ENCODE measurements at places on chromosomes 3 and 15.

GRCh38 chr15:75063889-75064288 is 40.5 kb downstream of the PPCDC start:
- no peak for DNase-seq

DNA sequence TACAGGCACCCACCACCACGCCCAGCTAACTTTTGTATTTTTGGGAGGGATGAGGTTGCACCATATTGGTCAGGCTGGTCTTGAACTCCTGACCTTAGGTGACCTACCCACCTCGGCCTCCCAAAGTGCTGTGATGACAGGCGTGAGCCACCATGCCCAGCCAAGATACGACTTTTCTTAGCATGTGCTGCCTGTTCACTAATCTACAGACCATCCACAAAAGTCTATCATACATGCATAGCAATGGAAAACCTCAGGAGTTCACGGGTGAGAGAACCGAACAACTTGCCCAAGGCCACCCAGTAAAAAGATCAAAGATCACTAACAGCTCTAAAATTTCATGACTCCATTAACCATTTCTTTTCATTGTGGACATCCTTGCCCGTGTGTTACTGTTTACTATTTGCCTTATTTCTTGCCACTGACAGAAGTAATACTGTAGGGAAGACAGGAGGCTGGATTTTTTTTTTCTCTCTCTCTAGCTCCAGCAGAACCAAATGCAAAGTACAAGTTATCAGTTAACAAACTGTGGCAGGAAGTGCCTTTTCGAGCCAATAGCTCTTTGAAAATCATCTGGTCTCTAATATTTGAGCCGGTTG is 92.3 kb downstream of the FOXP1 start:
- peak; percentile 36 for DNase-seq

DNA sequence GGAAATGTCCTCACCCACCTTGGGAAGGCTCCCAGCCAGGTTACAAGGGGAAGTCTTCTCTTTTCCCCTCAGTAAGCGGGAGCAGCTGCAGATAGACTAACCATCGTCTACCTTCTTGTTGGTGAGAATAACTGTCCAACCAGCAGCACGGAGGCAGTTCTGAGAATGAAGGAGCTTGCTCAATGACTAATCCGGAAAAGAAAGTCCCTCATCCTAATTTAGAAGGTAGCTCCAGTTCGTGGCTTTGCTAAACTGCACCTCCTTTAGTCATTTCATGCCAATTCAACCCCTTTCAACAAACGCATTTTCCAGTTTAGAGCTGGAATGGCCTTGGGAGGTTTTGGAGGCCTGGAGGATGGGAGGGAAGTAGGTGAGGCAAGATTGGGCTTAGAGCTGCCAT is 527.4 kb upstream of the PROK2 start:
- DNase-seq: no peak

- peak; percentile 18 for DNase-seq
Observed at GRCh38 chr15:71448688-71449114, 333.4 kb downstream of the THSD4 start.

- DNase-seq: no peak
Observed at GRCh38 chr15:61759639-61760038, 300.6 kb downstream of the VPS13C start.

- no peak for DNase-seq
Observed at GRCh38 chr3:185087419-185087818, 65.4 kb downstream of the C3orf70 start.

DNA sequence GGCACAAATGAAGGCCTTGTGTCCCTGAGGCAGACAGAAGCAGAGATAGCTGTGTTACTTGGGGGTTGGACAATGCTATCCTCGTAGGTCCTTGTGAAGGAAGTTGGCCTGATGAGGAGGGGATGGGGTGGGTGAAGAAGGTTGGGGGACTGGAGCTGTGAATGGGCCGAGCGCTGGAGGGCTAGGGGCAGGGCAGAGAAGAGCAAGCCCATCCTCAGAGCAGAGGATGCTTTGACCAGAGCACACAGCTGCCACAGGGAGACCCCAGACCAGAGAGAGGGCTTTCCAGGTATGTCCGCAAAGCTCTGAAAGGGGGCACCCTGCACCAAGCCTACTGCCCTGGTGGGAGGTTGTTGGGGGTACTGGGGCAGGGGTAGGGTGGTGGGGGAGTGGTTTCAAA is 5.7 kb upstream of the TBC1D2B start:
- DNase-seq: no peak

DNA sequence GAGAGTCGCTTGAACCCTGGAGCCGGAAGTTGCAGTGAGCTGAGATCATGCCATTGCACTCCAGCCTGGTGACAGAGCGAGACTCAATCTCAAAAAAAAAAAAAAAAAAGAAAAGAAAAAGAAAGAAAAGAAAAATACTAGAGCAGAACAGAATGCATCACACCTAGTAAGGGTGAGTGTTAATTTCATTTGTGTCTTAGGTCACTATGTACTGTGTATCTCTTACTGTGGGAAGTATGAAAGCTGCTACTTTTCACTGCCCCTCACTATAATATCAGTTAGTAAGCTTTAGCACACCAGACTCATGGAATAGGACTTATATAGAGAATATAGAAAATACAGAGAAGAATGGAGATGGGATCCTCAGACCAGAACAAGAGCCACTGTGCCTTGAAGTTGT is 45.9 kb upstream of the RASA2 start:
- DNase-seq: no peak

DNA sequence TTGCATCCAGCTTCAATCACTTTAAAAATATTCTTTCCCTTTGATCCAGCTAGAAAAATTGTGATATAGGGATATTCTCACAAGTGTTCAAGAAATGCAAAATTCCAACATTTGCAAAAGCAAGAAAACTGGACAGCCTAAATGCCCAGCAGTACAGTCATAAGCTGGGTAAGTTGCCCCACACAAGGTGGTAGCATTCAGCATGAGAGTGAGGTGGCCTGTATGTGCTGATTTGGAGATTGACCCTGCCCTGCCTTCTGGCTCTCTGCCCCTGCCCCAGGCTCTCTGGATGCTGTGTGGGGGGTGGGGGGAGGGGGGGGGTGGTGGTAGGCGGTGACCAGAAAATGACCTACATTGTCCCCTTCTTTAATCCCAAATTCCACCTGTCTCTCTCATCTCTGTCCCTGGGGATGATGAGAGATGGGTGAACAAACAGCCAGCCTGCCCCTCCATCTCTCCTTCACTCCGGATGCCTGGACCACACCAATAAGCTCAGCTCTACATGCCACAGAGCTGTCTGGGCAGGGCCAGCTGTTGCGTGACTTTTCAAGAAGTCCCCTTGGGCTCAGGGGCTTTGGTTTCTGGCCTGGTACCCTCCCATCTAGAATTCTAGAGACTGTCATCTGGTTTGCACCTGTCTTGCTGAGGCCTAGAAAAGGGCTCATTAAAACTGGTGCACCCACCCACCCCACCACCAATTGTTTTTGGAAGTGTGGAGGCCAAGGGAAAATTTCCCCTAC is 42.2 kb downstream of the SLC28A1 start:
- DNase-seq: no peak

- no peak for DNase-seq
Observed at GRCh38 chr15:80275961-80276360, 23.9 kb upstream of the CTXND1 start.

GRCh38 chr3:101897013-101897412 is 47.7 kb downstream of the NFKBIZ start:
- DNase-seq: no peak

- DNase-seq: no peak
Observed at GRCh38 chr3:170355738-170356595, 1.5 kb upstream of the SKIL start.

GRCh38 chr3:168025076-168025475 is 70.6 kb downstream of the GOLIM4 start:
- DNase-seq: no peak

DNA sequence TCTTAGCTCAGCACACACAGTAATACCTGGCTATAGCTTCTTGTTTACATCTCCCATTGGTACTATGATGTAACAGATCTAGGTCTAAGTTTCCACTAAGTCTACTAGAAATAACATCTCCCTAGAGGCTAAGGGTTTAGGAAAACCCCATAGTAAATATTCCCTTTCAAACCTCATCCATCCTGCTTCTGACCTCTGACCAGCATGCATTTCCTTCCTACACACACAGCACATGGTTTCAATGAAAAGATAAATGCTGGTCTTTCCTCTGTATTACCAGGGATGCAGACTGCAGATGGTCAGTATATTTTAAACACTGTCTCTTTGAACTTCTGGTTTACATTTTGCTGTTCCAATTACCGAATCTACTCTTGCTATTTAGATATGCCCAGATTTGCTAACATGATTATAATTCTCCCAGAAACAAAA is 96.6 kb downstream of the EFL1 start:
- no peak for DNase-seq

DNA sequence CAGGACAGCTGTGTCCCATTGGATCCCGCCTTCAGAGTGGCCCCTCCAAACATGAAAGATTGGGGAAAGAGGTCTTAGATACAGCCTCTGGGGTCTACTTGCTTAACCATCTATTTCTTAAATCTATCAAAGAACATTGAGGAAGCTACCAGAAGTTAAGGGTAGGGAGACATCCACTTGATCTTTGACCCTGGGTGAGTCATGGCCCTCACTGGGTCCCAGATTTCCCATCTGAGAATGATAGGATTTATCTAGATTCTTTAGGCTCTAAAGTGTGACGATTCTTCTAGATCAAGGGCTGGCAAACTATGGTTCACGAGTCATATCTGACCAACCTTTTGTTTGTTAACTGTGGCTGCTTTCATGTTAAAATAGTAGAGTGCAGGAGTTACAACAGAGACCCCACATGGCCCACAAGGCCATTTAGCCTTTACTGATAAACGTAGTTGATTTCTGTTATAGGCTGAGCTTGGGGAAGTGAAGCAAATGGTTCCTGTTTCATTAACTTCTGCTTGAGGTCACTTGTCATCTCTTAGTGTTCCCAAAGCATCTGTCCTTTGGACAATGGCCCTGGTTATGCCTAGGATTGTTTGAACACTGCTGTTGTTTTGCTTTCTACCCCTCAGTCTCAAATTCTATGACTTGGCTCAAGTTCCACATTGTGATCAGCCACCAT is 8.0 kb downstream of the MUC13 start:
- no peak for DNase-seq

- DNase-seq: no peak
Observed at GRCh38 chr3:138434875-138435772, 708 bp downstream of the ESYT3 start.

DNA sequence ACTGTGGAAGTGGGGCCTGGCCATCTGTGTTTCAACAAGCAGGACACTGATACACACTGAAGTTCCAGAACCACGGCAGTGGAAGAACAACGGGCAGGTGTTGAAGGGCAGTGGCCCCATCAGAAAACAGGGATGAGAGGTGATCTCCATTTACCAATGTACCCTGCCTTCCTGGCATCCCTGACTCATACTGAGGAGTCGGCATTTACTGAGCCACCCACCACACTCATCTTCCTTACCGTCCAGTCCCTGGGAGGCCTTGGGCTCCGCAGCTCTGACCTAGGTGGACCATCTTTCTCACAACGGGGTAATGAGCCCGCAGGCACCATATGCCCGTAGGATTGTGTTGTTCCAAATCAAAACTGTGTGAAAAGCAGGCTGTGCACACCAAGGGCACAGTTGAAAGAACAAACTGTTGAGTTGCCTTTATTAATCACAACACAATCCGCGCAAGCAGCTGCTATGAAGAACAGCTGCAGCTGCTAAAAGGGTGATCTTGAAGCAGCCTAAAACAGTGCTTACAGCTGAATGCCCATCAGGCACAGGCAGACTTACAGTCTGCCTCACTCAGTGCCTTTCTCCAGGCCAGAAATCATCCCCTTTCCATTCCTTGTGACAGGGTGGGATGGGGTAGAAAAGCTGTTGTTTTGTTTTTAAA is 12.9 kb downstream of the MB21D2 start:
- DNase-seq: no peak

- no peak for DNase-seq
Observed at GRCh38 chr3:14284694-14285547, 106.3 kb downstream of the LSM3 start.

DNA sequence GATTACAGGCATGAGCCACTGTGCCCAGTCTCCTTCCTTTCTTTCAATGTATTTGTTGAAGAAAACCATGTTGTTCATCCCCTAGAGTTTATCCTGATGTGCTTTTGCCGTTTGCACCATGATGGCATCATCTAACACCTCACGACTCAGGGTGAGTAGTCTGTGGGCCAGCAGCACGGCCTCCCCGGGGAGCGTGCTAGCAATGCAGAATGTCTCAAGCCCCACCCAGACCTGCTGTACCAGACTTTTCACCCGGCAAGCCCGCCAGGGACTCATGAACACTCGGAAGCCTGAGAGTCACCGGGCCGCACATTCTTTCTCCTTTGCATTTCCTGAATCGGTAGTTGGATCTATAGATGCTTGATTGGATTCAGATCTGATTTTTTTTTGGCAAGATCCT is 64.6 kb downstream of the RPN1 start:
- no peak for DNase-seq

GRCh38 chr3:108610651-108611050 is 21.1 kb downstream of the DZIP3 start:
- no peak for DNase-seq

- DNase-seq: no peak
Observed at GRCh38 chr15:28978661-28979060, 92.9 kb downstream of the APBA2 start.

DNA sequence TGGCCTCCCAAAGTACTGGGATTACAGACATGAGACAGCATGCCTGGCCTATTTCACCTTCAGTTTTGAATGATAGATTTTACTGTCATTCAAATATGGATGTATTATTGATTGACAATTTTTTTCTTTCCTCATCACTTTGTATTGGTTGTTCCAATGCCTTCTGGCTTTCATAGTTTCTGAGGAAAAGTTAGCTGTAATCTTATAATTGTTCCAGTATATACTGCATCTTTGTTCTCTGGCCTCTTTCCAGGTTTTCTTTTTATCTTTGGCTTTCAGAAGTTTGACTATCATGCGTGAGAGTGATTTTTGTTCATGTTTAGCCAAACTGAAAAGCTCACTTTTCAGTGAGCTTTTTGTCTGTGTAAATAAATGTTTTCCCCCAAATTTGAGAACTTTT is 157.1 kb downstream of the RSRC1 start:
- DNase-seq: no peak

GRCh38 chr3:133607816-133608215 is 34.3 kb downstream of the CDV3 start:
- DNase-seq: no peak

DNA sequence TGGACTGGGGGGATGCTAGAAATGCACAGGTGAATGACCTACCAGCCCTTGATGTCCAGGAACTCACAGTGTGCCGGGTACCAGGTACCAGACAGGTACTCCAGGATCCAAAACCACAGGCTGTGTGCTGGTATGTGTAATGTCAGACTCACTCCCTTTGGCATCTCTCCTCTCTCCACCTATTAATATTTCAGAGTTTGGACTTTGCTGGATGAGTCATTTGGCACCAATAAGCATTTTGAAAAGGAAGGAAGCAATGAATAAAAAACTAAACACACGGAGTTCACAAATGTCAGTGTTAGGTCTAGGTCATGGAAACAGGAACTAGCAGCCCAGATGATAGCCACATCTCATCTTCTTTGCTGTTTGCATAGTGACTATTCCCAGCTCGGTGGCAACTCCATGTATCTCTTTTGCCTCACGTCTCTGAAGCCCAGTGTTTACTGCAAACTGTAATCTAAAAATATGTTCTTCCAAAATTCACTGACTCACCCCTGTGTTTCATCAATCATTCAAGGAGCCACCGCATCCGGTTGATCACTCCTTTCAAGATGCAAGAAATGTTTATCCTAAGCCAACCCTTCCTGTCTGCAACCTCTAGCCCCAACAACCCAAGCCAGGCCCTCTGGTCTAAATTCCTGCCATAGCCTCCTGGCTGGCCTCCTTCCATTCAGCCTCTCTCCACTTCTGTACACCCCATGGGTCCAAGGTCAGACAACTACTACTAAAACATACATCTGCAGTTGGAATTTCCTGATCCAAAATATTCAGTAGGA is 8.4 kb downstream of the ITGB5 start:
- no peak for DNase-seq
